ENCODE measurements at places on chromosomes 5 and 9. TPM values are rescaled to one million over a fixed set of nuclear protein-coding genes. Genes with fewer than 3 reads are reported as not detected.

IDNK gene
- 4.0 TPM for total RNA-seq

DNA sequence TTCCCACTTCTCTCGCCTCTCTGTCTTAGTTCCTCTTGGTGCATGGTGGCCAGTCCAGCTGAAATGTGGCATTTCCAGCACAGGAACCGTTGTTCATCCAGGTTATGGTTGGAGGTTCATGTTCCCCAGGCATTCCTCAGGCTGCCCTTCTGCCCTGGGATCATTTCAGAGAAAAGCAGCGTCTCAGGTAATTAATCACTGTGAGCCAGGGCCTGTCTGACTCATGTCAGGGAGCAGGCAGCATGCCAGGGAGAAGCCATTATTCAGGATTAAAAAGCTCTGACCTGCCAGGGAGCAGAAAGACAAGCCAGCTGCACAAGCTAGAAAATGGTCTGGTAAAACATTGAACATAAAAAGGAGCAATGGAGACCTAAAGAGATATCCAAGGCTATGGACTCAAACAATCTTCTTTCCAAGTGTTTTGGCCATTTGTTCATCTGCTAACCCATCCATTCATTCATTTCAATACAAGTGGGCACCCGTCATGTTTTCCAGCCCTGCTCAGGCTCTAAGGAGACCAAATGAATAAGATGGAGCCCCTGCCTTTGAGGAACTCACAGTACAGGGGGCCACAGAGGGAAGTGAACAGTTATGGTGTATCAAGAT lies 241.4 kb downstream of the DRD1 start:
- no peak for DNase-seq

SPINK1 gene
- total RNA-seq = not detected

PAEP gene
- not detected for total RNA-seq

- DNase-seq = no peak
Measured at GRCh38 chr9:113628621-113629020, 165.1 kb downstream of the RGS3 start.

ANKRD34B gene
- total RNA-seq = not detected

DNA sequence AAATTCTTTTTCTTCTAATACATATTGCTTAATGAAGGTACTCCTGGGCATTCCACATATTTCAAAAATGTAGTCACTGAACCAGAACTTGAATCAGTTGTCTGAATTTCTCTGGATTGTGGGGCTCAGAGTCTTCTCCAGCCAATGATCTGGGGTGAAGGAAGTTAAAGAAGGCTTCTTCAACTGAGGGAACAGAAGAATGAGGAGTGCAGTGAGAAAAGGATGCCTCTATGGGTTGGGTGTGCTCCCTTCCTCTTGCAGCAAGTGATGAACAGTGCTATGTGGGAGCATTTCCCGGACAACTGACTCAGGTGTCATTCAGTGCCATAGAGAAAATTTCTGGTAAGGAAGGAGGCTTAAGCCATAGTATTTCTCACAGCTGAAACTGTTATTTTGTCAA lies 7.9 kb downstream of the LNPEP start:
- no peak for DNase-seq

C5orf58 gene
- total RNA-seq = not detected

GRCh38 chr5:79136618-79137017 lies 25.0 kb downstream of the BHMT start:
- no peak for DNase-seq

GRCh38 chr5:177959315-177959714 lies 36.7 kb downstream of the PROP1 start:
- DNase-seq = no peak

DNA sequence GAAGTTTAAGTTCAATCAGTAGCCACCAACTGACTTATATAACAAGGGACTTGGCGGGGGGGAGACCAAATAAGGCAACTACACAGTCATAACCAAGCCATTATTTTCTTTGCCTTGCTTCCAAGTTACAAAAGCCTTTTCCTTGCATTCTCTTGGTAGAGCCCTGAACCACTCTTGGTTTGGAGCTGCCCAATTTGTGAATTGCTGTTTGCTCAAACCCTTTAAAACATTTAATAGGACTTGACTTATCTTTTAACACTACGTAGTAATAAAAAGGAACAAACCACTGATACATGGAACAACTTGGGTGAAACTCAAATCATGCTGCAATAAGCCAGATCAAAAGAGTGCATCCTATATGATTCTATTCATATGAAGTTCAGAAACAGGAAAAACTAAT lies 31.7 kb upstream of the MSH3 start:
- no peak for DNase-seq

- DNase-seq = no peak
Measured at GRCh38 chr9:133805876-133806622, 67.9 kb upstream of the SARDH start.

ANAPC2 gene
- 42.3 TPM for total RNA-seq

ADAMTS12 gene
- 7.1 TPM for total RNA-seq

GRCh38 chr5:154371687-154372086 lies 74.1 kb upstream of the SAP30L start:
- no peak for DNase-seq

DNA sequence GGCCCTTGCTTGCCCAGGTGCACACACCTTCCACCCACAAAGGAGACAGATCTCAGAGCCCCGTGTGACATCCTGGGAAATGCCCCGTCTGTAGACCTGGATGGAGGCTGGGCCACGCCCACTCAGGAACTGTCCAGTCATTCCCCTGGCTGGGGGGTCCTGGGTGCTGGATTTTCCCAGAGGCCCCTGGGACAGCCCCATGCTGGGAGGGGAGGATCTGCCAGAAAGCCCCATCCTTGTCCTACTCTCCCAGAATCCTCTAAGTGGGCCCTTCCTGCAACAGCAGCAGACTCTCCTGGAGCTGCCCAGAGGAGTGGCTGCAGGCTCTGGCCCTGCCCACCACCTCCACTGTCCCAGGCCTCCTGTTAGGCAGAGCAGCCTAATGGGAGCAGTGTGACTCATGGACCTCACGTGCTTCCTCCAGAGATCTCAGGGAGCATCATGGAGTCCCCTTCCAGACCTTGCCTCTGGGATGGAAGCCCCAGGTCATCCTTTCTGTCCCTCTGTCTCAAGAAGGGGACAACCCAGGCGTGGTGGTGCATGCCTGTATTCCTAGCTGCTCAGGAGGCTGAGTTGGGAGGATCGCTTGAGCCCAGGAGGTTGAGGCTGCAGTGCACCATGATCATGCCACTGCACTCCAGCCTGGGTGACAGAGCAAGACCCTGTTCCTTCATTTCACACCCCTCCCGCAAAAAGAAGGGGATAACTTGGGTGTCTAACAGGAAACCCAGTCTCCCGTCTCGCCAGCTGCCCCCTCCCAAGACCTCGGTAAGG lies 51.7 kb downstream of the JADE2 start:
- no peak for DNase-seq

- DNase-seq = peak; percentile 82
Measured at GRCh38 chr5:138241688-138242571, 28.8 kb upstream of the CDC23 start.

DNA sequence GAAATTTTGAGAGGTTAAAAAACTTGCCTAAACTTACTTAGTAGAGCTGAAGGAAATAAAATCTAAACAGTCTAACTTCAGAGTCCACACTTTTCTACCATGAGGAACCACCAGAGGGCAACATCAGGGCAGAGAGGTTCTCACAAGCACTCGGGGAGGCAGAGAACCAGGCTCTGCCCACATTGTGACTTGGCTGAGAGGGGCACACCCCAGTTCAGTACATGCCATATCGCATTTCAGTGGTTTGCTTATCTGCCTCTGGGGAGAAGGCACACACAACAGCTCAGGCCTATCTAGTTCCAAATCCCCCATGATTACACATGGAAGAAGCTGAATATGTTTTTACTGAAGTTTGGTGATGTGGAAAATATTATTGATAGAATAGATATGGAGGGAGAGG lies 49.2 kb downstream of the EQTN start:
- DNase-seq = no peak

IL6ST gene
- 375 TPM for total RNA-seq

DNA sequence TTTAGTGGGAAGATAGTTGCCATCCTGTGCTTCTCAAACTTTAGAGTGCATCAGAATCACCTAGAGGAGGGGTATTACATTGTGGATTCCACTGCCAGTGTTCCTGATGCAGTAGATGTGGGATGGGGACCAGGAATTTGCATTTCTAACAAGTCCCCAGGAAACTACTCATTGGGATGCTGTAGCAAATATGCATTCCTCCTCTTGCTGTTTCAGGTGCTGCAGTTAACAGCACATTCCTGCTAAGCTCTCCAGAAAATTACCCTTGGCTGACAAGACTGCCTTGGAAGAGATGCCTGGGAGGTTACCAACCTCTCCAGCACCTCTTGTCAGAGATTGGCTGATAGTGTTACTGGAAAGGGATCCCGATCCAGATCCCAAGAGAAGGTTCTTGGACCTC lies 270.5 kb downstream of the OSTF1 start:
- no peak for DNase-seq

ANGPTL2 gene
- total RNA-seq = 55.9 TPM

SLC12A7 gene
- 34.6 TPM for total RNA-seq

DNA sequence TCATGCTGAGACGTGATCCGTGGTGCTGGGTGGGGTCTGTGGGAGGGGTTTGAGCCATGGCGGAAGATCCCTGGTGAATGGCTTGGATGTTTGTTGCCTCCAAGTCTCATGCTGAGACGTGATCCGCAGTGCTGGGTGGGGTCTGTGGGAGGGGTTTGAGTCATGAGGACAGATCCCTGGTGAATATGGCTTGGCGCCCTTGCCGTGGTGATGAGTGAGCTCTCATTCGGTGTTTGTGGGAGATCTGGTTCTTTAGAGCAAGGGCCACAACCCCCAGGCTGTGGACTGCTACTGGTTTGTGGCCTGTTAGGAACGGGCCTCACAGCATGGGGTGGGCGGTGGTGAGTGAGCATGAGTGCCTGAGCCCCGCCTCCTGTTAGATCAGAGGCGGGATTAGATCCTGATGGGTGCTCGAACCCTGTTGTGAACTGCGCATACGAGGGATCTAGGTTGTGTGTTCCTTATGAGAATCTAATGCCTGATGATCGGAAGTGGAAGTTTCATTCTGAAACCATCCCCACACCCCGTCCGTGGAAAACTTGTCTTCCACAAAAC lies 31.2 kb downstream of the NKD2 start:
- peak; percentile 70 for DNase-seq

- no peak for DNase-seq
Measured at GRCh38 chr9:120358877-120359276, 221.1 kb downstream of the CDK5RAP2 start.

AGXT2 gene
- total RNA-seq = not detected

FOXD4L6 gene
- total RNA-seq = not detected

DNA sequence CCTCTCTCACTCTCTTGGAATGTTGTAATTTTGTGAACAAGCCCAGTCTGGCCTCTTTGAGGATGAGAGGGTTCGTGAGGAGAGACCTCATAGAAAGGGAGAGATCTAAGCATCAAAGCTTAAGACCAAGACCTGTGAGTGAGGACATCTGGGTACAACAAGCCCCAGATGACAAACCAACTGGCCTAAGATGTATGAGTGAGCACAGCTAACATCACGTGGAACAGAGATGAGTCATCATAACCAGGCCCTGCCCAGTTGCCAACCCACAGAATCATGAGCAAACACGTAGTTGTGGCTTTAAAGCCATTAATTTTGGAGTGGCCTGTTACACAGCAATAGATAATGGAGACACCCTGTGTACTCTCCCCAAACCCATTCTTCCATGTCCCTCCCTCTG lies 439.1 kb upstream of the KIF2A start:
- DNase-seq = no peak

- no peak for DNase-seq
Measured at GRCh38 chr9:27367921-27368315, 71.0 kb upstream of the EQTN start.

PCDHB14 gene
- total RNA-seq = 5.0 TPM

FOXD1 gene
- total RNA-seq = 10.2 TPM

HACD4 gene
- total RNA-seq = 2.1 TPM

- DNase-seq = no peak
Measured at GRCh38 chr5:81247441-81247972, 14.4 kb downstream of the CKMT2 start.

GRCh38 chr9:29044959-29045358 lies 1471.7 kb upstream of the C9orf72 start:
- DNase-seq = no peak

- DNase-seq = no peak
Measured at GRCh38 chr9:94772639-94773303, 46.3 kb downstream of the AOPEP start.

PHF24 gene
- 1.0 TPM for total RNA-seq

SPATA31A3 gene
- total RNA-seq = not detected

- no peak for DNase-seq
Measured at GRCh38 chr5:108084105-108084504, 297.8 kb downstream of the FBXL17 start.

DNA sequence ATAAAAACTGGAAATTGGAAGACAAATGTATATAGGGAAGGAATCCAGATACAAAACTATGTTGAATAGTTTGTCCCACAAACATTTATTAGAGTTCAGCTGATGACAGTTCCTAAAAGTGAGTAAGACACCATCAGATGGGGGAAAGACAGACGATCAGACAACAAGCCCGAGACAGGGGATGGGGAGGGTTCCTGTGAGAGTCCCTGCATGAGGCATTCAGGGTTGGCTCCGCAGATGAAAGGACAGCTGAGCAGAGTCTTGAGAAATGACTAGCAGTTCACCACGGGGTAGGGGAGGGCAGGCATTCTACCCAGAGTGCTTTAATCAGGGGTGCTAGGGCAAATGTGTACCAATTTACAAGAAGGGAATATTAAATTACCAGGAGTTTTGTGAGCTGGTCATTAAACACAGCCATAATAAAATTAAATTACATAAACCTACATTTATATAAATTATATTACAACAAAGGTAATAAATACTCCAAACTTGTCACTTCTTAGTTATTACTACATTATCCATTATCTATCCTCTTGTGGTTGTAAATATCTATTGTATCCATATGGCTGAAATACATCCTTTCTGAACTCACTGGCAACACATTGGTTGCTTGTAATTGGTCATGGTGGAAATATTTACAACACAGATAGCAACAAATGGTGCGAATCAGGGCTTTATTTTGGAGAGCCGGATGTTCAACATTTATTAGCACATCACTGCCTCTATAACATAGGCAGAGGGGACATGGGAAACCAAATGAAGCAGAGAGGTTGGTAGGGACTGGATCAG lies 27.8 kb downstream of the TNFSF15 start:
- DNase-seq = no peak

DNA sequence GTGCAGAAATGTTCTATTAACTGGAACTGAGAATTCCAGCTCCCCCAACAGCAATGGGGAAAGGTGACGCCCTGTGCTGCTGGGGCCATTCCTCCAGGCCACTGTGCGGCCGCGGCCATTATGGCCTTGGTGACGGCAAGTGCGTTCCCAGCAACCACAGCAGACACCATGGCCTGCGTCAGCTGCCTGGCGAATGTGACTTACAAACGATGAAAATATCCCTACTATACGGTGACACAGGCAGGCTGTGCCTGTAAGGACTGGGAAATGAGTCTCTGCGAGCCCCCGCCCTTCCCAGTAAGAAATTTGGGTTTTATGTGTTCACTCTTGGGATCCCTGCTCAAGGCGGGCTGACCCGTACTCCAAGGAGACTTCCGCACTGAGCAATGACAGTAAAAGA lies 20.6 kb downstream of the CLPTM1L start:
- peak; percentile 43 for DNase-seq

PCDHGA10 gene
- 5.7 TPM for total RNA-seq

BRD3OS gene
- total RNA-seq = 11.9 TPM

BTNL3 gene
- total RNA-seq = not detected

Measured in posterior vena cava (tissue), 2 donors.